ENCODE measurements at places on chromosomes 5 and 9.

GRCh38 chr9:111821006-111821528 lies 26.3 kb upstream of the SHOC1 start:
- DNase-seq: no peak

DNA sequence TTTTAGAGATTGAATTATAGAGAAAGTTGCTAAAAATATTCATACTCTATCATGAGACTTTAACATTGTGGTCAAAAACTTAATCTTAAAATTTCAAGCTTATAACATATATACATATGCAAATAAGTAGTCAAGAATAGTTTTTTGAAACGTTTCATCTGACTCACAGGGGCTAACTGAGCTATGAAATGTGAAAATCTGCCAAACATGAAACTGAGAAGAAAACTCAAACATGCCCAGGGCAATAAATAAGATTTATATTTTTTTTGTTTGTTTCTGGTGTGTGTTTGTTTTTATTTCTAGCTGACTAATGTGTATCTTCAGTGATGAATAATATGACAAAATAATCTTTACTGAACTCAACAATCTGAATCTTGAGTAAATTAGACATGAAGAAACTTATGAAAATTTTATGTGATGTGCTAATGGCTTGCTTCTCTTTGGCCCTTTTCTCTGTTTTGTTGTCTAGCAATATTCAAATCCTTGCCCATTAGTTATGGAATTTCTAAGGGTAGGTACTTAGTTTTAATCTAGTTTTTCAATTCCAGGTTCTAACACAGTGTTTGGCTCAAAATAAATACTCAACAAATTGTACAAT lies 99.9 kb downstream of the FAM174A start:
- no peak for DNase-seq

DNA sequence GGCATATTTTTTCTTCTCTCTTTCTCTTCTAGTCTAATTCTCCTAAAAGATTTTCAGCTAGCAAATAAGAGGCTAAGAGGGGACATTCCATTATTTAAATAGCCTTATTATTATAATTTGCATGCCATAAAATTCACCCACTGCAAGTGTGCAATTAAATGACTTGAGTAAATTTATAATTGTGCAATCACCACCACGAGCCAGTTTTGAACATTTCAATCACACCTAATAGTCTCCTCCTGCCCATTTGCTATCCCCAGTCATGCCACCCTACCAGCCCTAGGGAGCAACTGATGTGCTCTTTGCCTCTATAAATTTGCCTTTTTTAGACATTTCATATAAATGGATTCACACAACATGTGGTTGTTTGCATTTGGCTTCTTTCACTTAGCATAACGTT lies 12.0 kb upstream of the SLC36A2 start:
- no peak for DNase-seq

DNA sequence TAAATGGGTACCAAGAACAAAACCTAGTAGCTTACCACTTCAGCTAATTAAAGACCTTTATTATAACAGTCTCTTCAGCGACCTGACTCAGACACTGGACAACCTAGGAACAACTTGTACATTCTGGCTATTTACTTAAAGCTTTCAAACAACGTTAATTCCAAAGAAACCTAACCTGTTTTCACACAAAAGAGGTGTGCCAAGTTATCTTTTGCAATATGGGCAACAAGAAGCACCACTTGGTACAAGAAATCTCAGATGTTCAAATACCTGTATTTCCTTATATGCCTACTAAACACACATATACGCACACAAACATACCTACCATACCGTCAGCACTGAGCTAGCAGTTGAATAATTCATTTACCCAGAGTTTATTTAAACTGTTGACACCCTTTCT lies 23.0 kb downstream of the RNF145 start:
- DNase-seq: no peak

All from dermis blood vessel endothelial cell (primary cell).